ENCODE measurements at places on chromosomes 4 and X. TPM values are rescaled to one million over a fixed set of nuclear protein-coding genes. Genes with fewer than 3 reads are reported as not detected.

DNA sequence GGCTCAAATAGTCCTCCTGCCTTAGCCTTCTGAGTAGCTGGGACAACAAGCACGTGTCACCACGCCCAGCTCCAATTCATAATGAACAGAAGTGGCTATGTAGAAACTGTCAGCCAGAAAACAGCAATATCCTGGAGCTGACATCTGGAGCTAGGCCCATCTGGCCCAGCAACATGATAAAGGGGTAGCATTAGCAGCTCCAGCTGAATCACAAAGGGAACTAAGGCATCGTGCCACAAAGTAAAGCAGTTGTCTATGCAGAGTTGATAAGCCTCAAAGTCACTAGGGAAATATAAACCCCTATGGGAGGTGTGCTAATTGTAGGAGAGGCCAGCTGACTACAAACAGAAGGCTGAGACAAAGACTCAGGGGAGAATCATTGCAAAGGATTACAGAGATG lies 270.5 kb upstream of the GPC4 start:
- H3K27ac ChIP-seq = no peak overlapping the region
- H3K27me3 ChIP-seq = no peaks in the 10 kb centered on the region
- no peak overlapping the region for H3K4me3 ChIP-seq
- no peaks in the 10 kb centered on the region for H3K4me1 ChIP-seq
- DNase-seq = no peak

DNA sequence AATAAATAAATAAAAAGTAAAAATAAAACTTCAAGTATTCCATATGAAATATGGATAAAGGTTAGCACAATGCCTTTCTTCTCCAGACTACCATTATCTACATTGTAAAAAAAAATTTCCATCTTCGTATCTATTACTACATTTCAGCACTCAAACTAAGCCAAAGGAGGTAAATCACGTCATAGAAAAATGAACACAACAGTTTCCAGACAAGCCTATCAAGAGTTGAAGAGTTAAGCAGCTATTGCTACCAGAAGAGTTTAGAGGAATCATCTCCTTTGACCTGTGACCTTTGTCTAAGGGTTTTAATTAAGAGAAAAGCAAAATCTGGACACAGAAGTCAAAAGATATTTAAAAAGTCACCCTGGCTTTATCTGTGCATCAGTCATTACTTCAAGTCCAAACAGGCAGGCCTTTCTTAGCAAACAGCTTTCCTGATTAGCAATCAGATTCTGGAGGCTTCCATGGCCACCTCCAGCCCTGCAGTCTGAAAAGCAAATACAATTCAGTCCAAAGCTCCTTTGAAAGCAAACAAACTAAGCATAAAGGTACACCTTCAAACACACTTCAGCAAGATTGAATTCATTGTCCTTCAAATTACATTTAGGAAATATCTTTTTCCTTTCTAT lies 82.2 kb downstream of the APBB2 start:
- no peaks in the 10 kb centered on the region for H3K36me3 ChIP-seq
- H3K27ac ChIP-seq = no peak overlapping the region
- DNase-seq = no peak
- H3K4me3 ChIP-seq = no peak overlapping the region
- H3K27me3 ChIP-seq = no peaks in the 10 kb centered on the region
- H3K4me1 ChIP-seq = peaks cover 45% of the 10 kb centered on the region

DNA sequence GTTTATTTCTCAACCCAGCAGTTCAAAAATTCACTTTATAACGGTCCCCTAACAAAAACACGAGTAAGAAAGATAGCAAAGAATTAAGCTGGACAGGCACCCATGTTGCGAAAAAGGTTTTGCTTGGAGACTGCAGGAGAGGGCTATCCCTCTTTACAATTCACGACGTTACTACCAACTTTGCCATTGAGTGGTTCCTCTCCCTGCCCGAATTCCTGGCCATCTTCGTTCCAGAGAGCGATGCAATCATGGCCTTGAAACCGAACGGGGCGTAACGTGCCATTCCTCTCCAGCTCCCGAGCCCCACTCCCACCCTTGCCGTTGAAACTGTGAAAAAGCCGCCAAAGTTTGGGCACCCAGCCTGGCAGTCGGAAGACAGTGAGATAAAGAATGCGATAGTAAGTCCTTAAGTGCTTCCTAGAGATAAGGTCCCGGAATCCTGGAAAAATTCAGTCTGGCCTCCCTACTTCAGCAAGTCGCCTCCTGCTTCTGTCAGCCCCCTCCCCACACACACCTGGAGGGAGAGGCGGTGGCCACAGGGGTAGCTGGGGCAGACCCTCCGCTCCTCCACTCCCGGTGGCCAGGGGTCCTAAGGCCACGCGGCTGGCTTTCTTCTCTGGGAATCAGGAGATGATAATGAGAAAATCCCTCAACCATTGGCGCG lies 65.2 kb downstream of the FBXO8 start:
- H3K36me3 ChIP-seq = no peaks in the 10 kb centered on the region
- H3K27me3 ChIP-seq = peaks cover 66% of the 10 kb centered on the region
- H3K27ac ChIP-seq = no peak overlapping the region
- DNase-seq = no peak
- H3K4me3 ChIP-seq = peak overlapping the region; percentile 17
- H3K4me1 ChIP-seq = peaks cover 35% of the 10 kb centered on the region

GRCh38 chrX:17719711-17720110 lies 17.6 kb upstream of the SCML1 start:
- H3K36me3 ChIP-seq = no peaks in the 10 kb centered on the region
- H3K27me3 ChIP-seq = no peaks in the 10 kb centered on the region
- H3K4me3 ChIP-seq = no peak overlapping the region
- H3K4me1 ChIP-seq = no peaks in the 10 kb centered on the region
- no peak overlapping the region for H3K27ac ChIP-seq
- DNase-seq = no peak

GRCh38 chr4:116401293-116401692 lies 684.1 kb downstream of the TRAM1L1 start:
- H3K36me3 ChIP-seq = no peaks in the 10 kb centered on the region
- H3K27me3 ChIP-seq = no peaks in the 10 kb centered on the region
- no peak overlapping the region for H3K27ac ChIP-seq
- no peak for DNase-seq
- no peaks in the 10 kb centered on the region for H3K4me1 ChIP-seq

- DNase-seq = no peak
- H3K36me3 ChIP-seq = no peaks in the 10 kb centered on the region
- no peak overlapping the region for H3K4me3 ChIP-seq
- H3K4me1 ChIP-seq = no peaks in the 10 kb centered on the region
Measured at GRCh38 chrX:41303013-41303412, 30.9 kb upstream of the DDX3X start.

DNA sequence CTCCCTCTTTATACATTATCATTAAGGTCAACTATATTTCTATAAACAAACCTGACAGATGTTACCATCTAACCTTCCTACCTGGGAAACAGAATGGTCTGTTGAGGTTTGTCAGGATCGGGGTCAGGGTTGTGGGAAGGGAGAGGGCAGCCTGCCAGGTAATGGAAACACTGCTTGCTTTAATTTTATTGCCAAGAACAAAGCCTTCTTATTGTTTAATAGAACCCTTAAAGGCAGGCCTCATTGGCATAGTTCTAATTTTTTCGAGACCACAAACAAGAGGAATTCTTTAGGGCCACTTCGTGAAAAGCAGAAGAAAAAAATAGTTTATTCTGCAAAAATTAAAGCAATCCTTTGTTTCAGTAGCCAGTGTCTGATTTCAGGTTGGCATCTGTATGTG lies 113.2 kb downstream of the MID1 start:
- H3K27ac ChIP-seq = no peak overlapping the region
- no peaks in the 10 kb centered on the region for H3K4me1 ChIP-seq
- H3K36me3 ChIP-seq = no peaks in the 10 kb centered on the region

DNA sequence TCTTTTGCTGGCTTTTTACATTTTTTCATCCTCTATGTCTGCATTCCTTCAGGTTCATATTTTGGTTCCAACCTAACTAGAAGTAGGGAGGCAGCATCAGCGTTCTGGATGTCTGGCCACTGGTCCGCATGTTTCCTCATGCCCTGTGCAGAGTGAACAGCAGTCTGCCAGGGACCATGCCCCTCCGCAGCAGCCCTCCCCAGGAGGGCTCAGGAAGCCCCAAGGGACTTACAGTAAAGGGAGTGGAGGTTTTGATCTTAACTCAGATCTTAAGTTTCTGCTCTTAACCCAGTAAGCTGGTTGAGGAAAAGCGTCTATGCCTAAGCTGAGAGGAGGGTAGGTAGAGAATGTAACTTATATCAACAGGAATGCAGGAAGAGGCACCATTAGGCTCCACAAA lies 45.0 kb upstream of the LEF1 start:
- no peak overlapping the region for H3K27ac ChIP-seq
- no peaks in the 10 kb centered on the region for H3K4me1 ChIP-seq
- no peak for DNase-seq
- H3K27me3 ChIP-seq = no peaks in the 10 kb centered on the region

The CHIC1 gene
- total RNA-seq = 8.4 TPM
